ENCODE measurements at places on chromosomes 5 and 9.

- no peak for DNase-seq
Measured at GRCh38 chr9:91954841-91955471, 4.9 kb upstream of the ROR2 start.

- DNase-seq, result no peak
Measured at GRCh38 chr5:167440846-167441245, 850.6 kb upstream of the WWC1 start.

DNA sequence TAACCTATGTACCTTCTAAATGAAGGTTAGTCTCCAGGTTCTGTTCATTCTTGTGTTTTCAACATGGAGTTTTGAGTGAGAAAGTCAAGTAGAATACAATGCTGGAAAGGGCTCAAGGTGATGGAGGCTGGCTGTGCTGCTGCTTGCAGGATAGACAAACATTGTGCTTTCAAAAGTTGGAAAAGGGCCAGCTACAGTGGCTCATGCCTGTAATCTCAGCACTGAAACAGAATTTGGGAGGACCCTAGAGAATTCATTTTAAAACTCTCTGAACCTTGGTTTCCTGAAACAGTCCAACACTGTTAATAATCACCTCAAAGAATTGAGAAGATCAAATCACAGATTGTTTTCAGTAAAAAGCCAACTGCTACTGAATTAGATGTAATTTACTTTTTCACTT is 15.4 kb upstream of the IARS1 start:
- no peak for DNase-seq

GRCh38 chr9:89207026-89207425 is 28.4 kb upstream of the SHC3 start:
- DNase-seq, result no peak

GRCh38 chr9:89668216-89668865 is 63.5 kb downstream of the GADD45G start:
- no peak for DNase-seq

DNA sequence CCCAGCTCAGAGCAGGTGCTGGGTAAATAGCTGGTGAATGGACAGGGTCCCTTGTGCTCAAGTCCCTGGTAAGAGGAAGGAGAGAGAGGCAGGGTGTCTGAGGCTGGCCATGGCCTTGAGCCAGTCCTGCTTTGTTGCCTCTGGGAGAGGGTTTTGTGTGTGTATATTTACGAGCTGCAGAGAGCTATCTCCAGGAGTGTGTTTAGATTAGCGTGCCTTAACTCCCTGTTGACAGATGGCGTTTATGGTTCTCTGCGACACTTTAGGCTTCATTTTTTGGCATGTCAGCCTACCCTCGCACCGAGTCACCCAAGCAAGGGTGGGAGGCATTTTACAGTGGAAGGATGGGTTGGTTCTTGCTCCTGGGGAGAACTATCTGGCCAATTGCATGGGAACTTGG is 22.2 kb downstream of the HMCN2 start:
- DNase-seq, result no peak

DNA sequence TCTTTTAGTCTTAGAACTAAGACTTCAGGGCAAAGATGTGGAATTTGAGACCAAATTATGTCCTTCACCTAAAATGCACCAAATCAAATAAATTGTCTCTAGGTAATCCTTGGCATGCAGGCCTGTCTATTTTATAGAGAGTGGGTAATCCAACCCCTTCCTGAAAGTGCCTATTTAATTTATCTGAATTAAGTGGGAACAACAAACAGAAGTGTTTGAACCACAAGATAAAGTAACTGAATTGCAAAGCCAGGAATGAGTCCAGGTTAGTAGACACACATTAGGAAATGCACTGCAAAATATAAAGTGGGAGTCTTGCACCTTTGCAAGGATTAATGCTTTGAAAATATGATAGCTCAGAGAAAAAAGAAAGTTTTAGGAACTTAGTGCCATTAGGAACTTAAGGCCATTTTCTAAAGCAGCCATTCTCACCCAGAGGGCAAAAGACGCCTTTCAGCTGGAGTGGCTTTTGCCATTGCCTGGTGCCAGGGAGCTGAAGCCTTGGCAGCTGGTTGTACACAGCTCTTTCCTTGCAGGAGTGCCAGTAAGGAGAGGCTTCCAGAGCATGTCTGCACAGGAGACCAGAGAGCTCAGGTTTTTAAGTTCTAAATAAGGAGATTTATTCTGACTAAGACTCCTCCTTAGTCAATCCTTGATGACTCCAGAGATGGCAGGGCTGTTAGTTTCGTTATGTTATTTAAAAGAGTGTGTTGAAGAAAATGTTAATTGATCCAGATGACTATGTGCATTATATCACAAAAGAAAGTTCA is 151.7 kb upstream of the ELL2 start:
- DNase-seq, result no peak

DNA sequence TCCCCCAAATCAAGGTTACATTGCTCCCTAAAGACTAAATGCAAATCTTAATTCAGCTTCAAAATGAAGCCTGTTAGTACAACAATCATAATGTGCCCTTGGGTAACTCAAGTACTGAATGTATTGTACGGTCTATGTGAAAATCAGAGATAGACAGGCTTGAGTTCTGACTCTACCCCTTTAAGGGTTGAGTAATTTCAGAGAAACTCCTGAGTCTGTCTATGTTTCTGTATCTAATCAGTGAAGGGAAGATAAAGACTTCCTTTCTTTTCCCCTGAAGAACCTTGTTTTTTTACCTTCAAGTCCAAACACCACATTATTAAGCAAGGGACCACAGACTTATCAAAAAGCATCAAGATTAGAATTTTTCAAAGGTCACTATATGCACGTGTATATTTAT is 108.2 kb downstream of the MPDZ start:
- DNase-seq, result no peak

- no peak for DNase-seq
Measured at GRCh38 chr5:58683567-58683966, 100.7 kb downstream of the RAB3C start.

- DNase-seq, result no peak
Measured at GRCh38 chr9:107948086-107948485, 458.5 kb upstream of the KLF4 start.

DNA sequence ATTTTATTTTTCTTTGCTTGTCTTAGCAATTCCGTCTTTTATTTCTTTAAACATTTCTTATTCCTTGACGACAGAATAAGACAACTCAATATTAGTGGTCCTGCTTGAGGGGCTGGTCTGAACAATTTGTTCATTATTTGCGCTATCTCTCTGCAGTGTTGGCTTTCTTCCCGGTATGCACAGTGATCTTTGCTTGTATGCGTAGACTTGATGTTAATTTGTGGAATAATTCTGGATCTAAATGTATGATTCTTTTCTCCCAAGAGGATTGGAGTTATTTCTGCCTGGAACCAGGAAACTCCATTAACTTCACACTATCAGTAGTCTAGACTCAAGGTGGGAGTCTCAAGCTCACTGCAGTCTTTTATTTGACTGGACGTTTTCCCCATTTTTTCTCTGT is 80.4 kb downstream of the KDM4C start:
- DNase-seq, result no peak

- no peak for DNase-seq
Measured at GRCh38 chr9:23539311-23539710, 286.7 kb downstream of the ELAVL2 start.

GRCh38 chr5:56973473-56973872 is 21.6 kb upstream of the MIER3 start:
- no peak for DNase-seq

DNA sequence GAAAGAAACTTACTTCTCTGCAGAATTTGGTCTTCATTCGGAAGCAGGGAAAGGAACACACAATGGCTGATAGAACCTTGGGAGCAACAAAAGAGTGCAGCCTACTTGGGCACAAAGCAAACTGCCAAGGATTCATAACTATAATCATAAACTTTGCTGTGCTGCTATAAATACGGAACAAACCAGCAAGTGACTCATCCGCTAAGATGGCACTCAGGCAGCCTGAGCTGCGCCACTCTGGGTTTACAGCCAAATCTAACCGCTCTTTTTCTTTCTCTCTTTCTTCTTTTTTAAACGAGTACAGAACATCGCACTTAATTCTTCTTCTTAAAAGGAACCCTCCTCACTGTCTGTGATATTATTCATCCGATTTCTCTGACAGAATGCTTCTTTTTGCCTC is 81.1 kb downstream of the PTPN3 start:
- no peak for DNase-seq

DNA sequence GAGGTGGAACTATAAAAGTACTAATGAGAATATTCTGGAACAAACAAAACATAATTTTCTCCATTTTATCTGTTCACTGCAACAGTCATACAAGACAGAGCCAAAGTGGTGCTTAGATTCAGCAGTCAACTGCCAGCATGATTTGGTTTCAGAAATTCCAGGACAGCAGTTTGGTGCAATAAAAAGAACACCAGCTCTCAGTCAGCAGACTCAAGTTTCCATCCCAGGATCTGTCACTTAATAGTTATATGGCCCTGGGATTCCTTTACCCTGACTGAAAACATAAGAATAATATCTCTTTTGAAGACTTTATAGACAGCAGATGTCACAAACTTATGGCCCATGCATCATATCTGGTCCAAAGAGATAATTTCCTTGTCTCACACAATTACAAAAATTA is 92.8 kb upstream of the RASEF start:
- no peak for DNase-seq

GRCh38 chr5:126483156-126483555 is 59.9 kb downstream of the GRAMD2B start:
- DNase-seq, result no peak

- no peak for DNase-seq
Measured at GRCh38 chr5:173310861-173311785, 17.1 kb downstream of the STC2 start.

DNA sequence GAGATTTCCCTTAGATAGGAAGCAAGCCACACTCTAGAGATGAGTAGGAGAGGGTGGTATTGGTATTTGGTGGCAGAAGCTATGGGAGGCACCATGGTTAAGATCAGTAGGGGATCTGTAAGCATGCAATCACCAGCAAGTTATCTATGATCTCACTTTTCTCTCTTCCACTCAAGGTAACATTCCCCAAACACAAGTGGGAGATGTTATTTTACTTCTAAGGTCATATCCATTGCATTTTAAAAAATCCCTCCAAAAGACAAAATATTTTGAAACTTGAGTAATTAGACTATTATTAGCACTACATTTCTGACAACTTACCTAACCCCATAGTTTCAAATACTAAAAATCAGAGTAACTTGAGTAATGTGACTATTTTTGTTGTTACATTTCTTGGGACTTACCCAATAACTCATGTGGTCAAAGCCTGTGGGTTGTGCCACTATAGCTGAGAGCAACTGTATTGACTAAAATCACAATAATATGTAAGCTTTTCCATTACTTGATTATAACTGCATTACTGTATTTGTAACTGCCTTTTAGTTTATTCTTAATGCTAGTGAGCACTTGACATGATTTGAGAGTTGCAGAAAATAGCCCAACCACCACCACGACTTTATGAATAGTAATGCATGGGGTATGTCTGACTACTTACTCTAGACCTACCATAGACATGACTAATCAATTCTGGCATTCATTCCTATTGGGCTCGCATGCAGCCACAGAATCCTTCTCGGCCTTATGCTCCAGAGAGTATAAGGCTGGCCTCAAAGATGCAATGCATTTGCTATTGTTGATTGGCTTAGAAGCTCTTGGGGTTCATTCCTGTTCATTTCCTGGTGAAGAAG is 264.7 kb downstream of the TRIM32 start:
- no peak for DNase-seq

DNA sequence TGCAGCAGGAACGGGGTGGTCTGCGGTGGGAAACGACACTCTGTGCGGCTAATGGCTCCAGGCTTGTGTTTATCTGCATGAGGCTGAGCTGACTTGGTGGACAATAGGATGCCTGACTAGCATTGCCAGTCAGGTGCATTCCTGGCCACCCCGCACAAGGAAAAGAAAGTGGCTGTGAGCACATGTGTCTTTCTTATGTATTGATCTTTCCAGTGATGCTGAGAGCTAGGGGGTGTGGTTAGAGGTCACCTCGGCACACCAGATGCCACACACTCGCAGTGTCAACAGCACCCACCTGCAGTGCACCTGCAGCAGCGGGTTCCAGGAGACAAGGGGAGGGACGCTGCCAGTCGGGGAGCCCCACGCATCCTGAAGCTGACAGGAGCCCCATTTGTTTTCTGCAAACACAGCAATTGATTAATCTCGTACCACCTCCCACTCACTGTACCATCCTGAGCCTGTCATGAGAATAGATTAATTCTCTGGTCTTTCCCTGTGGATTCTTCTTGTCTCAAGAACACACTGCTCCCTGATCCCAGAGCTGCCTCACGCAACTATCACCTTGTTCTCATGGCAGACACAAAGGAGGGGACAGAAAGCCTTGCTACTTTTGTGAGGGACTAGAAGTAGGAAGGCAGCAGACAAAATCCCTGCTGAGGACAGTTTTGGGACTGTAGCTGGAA is 251.7 kb upstream of the WWC1 start:
- DNase-seq, result no peak

DNA sequence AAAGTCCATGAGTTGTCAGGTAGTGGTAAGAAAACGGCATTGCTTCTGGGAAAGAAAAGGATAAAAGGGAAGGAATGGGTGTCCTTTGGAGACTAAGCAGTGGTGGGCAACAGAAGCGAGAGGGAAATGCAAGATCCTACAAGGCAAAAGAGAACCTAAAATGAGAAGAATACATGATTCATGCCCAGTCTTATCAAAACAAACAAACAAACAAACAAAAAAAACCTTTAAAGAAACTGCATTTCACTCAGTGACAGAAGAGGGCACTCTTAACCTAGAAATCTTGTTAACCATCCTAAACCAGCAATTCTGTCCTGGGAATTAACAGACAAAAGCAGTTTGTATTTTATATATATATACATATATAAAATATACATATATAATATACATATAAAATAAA is 88.5 kb downstream of the SUSD1 start:
- DNase-seq, result no peak

DNA sequence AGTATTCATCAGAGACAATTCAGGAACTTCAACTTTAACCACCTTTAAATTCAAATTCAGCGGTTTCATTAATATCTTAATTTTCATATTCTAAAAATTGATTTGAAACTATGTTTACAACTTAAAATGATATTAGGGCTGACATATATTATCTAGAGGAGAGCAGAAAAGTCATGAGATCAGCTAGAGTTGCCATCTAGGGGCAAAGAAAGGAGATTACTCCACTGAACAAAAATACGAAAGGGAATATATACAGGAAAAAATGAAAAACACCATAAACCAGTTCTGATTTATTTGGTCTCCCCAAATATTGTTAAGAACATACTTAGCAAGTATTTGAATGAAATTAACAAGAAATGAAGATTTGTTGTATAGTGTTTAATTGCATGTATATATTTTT is 946.3 kb downstream of the DTWD2 start:
- DNase-seq, result no peak

DNA sequence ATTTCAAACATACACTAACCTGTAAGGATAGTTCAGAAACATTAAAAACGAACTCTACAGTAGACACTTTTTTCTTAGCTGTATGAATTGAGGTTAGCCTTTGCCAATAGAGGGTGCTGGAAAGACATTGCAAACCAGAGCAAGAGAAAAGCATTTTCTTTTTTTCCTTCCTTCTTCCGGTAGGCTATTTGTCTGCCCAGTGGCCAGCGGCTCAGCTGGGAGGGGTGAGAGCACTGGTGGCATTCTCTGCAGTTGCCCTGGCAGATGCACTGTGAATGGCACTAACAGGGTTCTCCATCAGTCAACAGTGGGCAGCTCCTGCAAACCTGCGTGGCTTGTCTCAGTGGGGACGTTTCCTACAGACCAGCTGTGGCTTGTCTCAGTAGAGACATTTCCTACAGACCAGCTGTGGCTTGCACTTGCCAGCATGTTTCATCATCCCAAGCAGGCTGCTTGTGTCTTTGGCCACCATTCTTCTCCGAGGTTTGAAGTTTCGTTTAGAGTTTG is 984.5 kb upstream of the CDH18 start:
- DNase-seq, result no peak

- no peak for DNase-seq
Measured at GRCh38 chr5:104247260-104247659, 684.7 kb upstream of the NUDT12 start.

Measured in stimulated activated CD8-positive, alpha-beta memory T cell treated with anti-CD3 and anti-CD28 coated beads, Interleukin-4, amount 100 ng/mL, for 1 hour (primary cell).